ENCODE measurements at places on chromosomes 2 and 18. TPM values are rescaled to one million over a fixed set of nuclear protein-coding genes. Genes with fewer than 3 reads are reported as not detected.

GRCh38 chr18:72935744-72936143, 68.0 kb upstream of the NETO1 start:
- no peak for DNase-seq

DNA sequence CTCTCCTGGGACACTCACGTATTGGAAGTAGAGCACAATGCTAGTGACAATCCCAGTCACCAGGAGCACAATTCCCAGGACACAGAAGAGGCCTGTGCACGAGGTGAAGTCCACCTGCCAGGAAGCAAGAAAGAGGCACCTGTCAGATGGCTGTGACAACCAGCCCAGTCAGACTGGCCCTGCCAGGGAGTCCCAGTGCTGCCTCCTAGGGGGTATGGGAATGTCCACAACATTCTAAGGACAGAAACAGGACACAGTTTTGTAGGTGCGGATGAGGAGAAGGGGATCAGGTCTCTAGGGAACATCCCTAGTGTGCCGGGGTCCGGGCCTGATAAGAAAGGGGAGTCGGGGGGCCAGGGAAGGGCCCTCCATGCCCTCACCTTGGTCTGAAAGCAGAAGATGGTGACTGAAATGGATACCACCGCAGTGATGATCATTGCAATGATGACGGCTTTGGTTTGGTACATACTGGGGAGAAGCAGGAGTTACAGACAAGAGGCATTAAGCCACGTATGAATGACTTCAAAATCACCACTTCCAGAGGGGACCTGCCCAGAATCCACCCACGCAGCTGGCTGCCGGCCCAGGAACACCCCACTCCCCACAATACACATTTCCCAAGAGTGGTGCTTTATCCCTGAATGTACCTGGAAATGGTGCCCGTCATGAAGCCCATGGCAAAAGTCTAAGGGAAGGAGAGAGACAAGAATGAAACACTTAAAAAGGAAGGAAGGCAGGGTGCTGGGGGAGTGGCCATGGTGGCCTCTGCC, 6.9 kb downstream of the PNKD start:
- no peak for DNase-seq

ADD2 gene
- not detected for total RNA-seq

DNA sequence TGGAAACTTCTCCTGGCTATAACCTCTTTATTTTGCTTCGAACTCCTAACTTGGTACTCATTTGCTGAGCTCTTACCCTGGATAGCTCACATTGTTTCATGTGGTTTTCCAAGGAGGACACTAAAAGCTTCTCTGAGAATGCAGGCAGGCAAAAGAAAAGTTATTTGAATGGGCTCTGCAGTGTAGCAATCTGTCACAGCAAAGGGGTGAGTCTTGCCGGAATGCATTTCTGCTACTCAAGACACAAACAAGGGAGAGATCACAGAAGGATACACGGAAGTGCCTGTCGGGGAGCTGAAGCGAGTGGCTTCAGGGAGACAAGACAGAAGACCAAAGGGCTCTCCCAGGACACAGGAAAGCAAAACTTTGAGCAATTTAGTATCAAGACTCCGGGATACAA, 265.4 kb downstream of the SS18 start:
- DNase-seq: no peak

GRCh38 chr2:182545420-182546167, 118.8 kb upstream of the PDE1A start:
- no peak for DNase-seq

Measured in SJSA1 (cell line).